ENCODE measurements at places on chromosomes 6 and 20. TPM values are rescaled to one million over a fixed set of nuclear protein-coding genes. Genes with fewer than 3 reads are reported as not detected.
A peak's percentile ranks its signal among the peaks of the same experiment; 100 is the strongest.

- no peak for DNase-seq
Observed at GRCh38 chr6:148704400-148705246, 42.2 kb upstream of the UST start.

The CDC40 gene
- total RNA-seq, result 12.3 TPM

The FANCE gene
- total RNA-seq, result 20.6 TPM

The C2 gene
- total RNA-seq, result 2.6 TPM

The PLCG1 gene
- 95.4 TPM for total RNA-seq

GRCh38 chr6:22880686-22881433 is 311.5 kb downstream of the HDGFL1 start:
- DNase-seq, result no peak

The PACRG gene
- 1.1 TPM for total RNA-seq

DNA sequence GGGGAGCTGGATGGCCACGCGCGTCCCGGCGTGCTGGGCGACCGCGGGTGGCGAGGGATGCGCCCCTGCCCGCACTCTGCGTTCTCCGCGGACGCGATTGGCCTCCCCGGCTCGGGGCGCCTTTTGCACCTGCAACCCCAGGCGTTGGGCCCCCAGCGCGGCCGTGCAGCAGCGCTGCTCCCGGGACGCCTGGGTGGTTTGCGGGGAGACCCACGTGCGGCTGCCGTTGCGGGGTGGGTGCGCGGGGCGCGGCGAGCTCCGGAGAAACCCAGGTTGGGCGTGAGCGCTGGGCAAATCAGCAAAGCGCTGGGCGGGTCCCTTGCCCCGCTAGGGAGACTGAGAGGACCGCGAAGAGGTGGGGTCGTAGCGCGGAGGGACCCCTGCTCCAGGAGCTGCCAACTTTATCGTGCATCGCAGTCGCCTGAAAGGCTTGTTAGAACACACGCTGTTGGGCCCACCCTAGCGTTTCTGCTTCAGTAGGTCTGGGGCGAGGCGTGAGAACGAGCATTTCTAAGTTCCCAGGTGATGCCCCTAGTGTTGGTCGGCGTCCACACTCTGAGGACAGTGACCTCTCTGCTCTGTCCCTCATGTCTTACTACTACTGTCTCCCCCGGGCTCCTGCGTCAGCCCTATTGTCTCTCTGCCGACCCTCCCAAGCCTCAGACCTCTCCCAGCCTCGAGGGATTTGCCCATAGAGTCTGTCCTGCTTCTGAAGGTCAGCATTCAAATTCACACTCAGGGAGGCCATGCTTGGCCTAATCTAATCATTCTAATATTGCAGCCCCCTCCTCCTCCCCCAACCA is 538 bp upstream of the ZFP64 start:
- peak; percentile 69 for DNase-seq

DNA sequence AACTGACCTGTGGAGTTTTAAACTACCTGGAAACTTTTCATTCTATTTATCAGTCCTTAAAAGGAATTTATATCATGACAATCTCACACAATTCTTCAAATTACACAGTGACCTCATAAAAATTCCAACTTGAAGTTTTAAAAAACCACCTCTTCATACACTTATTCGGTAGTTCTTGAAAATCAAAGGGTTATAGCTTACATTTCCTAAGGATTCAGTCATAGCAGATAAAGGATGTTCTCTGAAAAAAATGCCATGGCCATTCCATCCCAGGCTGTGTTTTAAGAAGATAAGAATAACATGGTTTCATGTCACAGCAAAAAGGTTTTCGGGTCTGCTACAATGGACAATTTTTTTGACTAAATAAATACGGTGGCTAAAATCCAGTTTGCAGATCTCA is 41.2 kb downstream of the GOPC start:
- DNase-seq, result no peak

The TSBP1 gene
- not detected for total RNA-seq

Measured in suprapubic skin (tissue), 4 donors.